Lung microvascular endothelial cell (primary cell): ENCODE measurements at places on chromosomes 6 and 20.
A peak's percentile ranks its signal among the peaks of the same experiment; 100 is the strongest.

GRCh38 chr6:136094812-136095211, 155.3 kb downstream of the MTFR2 start:
- no peak for DNase-seq

DNA sequence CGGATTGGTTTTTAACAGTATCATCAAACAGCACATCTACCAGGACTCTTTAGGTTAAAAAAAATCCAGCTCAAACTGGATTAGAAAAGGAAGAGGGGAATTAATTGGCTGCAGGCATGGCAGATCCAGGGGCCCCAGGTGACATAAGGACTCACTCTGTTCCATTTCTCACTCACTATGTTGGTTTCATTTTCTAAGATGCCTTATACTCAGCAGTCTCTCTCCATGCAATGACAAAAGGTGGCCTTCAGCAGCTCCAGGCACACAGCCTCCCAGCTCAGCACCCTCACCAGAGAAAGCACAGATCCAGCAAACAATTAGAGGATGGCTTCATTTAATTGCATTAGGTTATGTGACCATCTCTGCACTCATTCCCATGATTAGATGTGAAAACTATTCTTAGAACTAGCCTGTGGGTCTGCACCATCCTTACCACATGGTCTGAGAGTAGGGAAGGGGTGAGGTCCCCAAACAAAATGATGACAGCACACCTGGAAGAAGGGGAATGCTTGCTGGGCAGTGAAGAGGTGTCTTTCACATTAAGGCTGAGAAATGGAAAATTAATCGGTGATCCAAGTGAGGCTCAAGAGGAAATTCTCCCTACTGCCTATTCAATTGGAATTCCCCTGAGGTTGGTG, 243.1 kb downstream of the CDH26 start:
- DNase-seq: no peak

GRCh38 chr6:38103921-38104320, 284.4 kb downstream of the ZFAND3 start:
- no peak for DNase-seq

GRCh38 chr20:7656687-7657467, 283.4 kb downstream of the HAO1 start:
- no peak for DNase-seq

DNA sequence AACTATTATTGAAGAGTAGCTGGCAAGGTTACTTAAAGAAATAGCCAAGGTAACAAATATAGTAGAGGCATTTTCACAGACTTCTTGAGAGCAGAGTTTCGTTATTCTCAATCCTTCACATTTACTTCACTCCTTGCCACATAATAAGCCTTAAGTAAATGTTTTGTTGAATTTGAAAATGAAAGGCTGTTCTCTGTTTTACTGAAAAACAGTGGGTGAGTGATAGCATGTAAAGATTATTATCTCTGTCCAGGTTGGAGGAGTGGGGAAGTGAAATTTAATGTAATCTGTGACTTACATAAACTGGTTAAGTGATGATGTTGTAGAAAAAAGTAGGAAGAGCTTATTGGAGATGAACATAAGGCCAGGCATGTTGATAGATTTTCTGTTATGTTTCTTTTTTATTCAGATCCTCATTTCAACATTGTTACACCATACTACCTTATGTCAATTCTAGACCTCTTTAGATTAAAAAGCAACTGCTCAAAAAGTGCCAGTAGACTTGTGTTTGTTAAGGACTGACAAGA, 55.0 kb downstream of the QKI start:
- DNase-seq: no peak

DNA sequence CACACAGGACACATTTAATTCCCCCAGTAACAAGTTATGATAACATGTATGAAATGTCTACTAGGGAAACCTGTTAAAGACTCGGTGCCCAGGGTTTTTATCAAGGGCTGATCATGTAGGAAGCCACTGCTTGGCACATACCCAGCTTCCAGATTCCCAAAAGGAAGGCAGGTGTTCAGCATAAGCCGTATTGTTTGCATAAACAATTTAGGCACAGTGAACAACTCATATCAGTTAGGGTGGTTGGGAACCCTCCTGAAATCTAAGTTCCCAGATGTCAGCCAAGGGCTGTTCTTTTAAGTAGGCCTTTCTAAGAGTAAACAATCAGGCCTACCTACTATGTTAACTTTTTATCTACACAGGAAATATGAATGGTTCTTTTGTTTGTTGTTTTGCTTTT, 74.1 kb downstream of the ASXL1 start:
- DNase-seq: no peak

- DNase-seq: no peak
Measured at GRCh38 chr20:17024513-17025119, 202.2 kb upstream of the PCSK2 start.

DNA sequence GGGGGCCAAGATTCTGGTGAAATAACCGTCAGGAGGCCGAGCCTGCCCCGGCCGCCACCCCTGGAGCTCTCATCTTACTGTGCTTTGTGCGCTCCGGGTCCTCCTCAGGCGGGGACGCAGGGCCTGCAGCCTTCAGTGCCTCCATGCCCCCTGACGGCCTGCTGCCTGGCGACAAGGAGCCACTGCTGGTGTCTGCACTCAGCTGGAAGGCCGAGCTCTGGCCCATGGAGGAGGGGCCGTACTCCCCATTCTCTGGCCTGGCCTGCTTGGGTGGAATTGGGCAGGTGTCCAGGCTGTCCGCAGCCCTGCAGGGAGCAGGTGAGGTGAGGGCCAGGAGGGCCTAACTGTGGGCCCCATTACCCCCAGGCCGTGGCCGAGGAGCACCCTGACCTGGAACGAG, 5.3 kb downstream of the ZNF512B start:
- no peak for DNase-seq

GRCh38 chr20:8587810-8588209, 455.7 kb downstream of the PLCB1 start:
- DNase-seq: no peak

DNA sequence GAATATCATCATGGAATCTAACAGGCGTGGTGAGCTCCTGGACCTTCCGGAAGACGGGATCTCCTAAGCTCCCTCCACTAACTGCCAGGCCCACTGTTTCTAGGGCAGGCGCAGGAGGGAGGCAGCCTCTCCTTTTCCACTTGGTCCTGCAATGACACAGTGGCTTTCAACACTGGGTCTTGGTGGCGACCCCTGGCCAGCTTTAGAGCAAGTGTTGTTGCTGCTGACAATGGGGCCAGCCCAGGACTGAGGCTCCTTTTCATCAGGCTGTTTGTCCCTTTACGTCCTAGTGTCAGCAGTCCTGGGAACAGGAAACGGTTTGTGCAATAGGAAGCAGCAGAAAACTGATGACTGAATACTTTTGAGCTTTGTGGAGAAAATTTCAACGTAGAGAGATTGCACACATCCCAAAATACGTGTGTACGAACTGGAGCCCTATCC, 9.7 kb upstream of the QKI start:
- peak; percentile 73 for DNase-seq

GRCh38 chr6:98844244-98845210, 10.2 kb downstream of the POU3F2 start:
- DNase-seq: no peak

DNA sequence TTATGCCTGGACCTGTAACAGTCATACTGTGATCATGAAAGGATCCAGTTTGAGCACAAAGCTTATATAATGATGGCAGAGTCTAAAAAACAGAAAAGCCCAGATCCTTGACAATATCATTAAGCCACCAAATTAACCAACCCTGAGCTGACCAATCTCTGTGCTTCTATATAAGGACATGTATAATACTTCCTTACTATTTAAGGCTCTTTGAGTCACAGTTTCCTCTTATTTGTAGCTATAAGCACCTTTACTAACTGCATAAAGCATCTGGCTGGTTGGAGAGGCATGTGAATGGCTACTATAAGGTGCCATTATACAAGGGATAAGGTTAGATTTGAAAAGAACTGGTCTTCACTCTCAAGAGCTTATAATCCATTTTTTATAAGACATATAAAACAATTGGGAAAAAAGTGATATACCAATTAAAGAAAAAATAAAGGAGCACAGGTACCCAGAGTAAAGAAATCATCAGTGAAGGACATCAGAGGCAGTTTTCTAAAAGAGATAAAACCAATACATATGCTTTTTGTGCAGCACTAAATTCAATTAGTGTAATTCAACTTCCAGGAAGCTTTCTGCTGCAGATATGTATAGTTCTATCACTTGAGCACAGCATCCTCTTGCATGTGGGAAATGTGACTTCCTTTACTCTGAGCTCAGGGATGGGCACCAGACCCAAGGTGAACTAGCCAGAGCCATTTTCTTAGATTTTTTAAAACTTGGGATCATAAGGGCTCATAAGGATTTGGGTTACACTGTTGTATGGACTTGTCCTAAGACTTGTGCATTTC, 121.0 kb downstream of the BTBD9 start:
- DNase-seq: peak; percentile 19

- DNase-seq: no peak
Measured at GRCh38 chr6:44470115-44470464, 82.6 kb downstream of the CDC5L start.

DNA sequence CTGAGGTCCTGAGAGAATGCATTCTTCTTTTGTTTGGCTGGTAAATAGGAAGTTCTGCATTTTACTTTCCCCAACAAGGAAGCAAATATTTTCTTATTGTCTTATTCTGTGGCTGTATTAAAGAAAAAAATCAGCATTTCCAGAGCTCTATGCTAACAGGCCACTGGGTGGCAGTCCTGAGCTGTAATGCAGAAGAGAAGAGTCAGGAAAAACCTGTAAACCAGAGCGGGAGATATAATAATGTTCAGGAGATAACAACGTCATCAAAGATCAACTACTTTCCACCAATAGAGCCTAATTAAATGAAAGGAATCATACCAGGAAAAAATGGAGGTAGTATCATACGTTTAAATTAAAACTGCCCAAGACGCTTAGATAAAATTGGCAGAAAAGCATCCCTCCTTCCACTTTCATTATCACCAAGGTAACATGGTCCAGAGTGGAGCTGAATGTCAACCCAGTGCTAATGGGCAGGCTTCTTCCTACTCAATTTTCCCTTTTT, 55.6 kb upstream of the CARMIL1 start:
- peak; percentile 79 for DNase-seq

GRCh38 chr20:32672982-32673851, 524 bp downstream of the C20orf203 start:
- no peak for DNase-seq

GRCh38 chr6:135797361-135797760, 54.1 kb upstream of the PDE7B start:
- no peak for DNase-seq

DNA sequence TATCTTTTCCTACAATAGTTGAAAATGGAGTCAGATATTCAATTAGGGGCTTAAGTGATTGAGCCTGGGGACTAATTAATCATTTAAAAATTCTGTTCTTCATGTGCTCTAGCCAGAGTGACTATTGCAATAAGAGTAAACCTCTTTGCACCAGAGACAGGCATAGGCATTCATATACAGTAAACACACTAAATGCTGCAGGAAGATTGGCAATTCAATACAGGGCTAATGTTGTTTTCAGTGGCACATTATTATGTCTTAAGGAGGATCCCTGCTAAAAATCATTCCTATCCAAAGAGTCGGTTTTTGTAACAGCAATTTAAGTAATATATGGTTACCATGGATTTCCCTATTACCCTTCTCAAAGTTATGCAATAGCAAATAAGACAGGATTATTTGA, 1.2 kb downstream of the PDE7B start:
- no peak for DNase-seq

- no peak for DNase-seq
Measured at GRCh38 chr6:78538002-78538401, 329.3 kb upstream of the IRAK1BP1 start.

- no peak for DNase-seq
Measured at GRCh38 chr6:32697031-32697430, 30.6 kb upstream of the HLA-DQB1 start.

GRCh38 chr20:9112541-9113515, 43.9 kb downstream of the PLCB4 start:
- DNase-seq: no peak

- DNase-seq: no peak
Measured at GRCh38 chr20:16664020-16664419, 65.8 kb upstream of the SNRPB2 start.

DNA sequence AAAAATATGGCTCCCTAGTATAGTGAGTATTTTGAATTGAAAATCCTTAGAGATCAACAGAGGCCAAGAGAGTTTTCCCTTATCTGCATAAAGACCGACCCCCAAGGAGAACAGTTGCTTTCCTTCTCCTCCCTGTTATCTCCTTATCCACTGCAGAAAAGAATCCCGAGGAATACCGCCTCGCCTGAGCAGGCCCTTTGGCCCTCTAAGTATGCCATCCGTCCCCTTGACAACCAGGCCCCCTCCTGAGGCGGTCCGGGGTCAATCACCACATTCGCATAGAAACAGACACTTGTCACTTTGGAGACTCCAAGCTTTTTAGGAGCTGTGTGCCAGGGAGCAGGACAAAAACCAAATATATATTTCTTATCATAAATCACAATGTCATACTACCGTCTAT, 15.9 kb upstream of the GGTLC1 start:
- DNase-seq: no peak

GRCh38 chr20:58469616-58470015, 45.6 kb downstream of the APCDD1L start:
- no peak for DNase-seq

GRCh38 chr20:54048891-54049545, 21.4 kb downstream of the BCAS1 start:
- DNase-seq: no peak

- DNase-seq: no peak
Measured at GRCh38 chr20:42484790-42485375, 704.8 kb downstream of the PTPRT start.

GRCh38 chr6:50952092-50952907, 133.6 kb downstream of the TFAP2B start:
- DNase-seq: no peak

DNA sequence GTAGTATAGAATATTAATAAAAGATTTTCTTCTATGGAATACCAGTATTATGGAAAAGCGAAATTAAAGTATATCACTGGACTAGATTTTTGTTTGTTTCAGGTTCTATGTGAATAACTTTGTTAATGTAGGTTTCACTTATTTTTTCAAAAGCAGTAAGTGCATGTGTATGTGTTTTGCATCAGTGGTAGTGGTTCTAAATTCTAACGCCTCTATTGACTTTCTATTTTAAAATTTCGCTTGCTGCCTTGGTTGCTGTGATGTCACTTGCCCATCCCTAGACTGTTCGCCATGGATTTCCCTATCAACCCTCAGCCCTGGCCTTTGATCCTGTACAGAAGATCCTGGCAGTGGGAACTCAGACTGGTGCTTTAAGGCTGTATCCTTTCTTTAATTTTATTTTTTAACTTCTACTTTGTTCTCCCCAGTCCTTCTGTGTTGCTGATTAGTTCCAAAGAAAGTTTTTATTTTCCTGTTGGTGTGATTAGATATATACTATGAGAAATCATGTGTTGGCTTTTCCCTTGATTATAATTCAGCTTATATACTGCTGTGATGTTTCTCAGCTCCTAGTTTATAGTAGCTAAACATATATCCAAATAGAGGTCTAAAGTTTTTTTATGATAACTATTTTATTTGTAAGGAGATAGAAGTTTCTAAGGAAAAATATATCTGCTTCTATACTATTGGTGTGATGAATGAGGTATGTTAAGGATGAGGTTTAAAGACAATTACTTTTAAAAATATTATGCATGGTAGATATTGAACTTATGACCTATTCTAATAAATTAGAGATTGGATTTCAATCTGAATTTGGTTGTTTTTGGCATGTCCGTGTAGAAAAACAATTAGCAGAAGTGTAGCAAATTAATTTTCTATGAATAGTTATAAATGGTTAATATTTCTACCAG, 1.7 kb downstream of the STXBP5 start:
- DNase-seq: no peak

GRCh38 chr6:25173246-25173645, 105.9 kb upstream of the CARMIL1 start:
- DNase-seq: no peak

- DNase-seq: no peak
Measured at GRCh38 chr6:21143645-21144044, 449.9 kb upstream of the SOX4 start.

- DNase-seq: no peak
Measured at GRCh38 chr6:165976684-165977083, 191.0 kb downstream of the TBXT start.
